ENCODE measurements at places on chromosomes 12 and 14.

- peak; percentile 15 for DNase-seq
These were observed 565 bp upstream of the KLHL42 start for GRCh38 chr12:27779416-27779919.

DNA sequence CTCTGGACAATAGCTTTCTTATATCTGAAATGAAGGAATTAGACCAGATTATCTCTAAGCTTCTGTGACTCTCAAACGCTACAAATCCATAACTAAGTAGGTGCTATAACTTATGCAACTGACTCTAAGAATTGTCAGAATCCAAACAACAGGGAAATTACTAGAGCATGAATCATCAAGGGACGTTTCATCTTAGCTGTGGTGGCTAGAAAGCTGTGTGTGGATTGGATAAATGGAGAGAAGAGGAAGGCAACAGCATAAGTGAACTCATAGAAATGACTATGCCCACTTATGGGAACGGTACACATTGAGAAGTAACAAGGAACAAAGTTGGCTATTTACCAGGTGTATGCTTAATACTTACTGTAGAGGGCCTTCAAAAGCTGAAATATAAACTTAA lies 96.0 kb upstream of the NEDD1 start:
- DNase-seq: no peak

DNA sequence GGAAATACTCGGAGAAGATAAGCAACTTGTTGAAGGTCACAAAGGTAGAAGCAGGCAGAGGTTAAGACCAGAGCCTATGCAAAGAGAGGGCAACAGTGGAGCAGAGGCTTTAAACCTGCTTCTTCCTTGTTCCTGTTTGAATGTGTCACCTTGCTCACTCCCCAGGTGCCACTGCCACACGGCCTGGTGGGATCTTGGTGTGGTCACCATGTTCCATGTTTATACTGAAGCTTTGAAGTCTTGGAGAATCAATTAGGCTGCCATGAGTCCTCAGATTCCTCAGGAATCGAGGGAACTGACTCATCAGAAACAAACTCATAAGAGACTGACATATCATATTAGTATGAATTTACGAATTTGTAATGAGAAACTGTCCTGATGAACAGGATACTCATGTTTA lies 46.8 kb downstream of the IQSEC3 start:
- no peak for DNase-seq

GRCh38 chr12:15982071-15982470 lies 70.9 kb downstream of the DERA start:
- no peak for DNase-seq

GRCh38 chr12:45561488-45561887 lies 168.0 kb upstream of the ARID2 start:
- DNase-seq: no peak

DNA sequence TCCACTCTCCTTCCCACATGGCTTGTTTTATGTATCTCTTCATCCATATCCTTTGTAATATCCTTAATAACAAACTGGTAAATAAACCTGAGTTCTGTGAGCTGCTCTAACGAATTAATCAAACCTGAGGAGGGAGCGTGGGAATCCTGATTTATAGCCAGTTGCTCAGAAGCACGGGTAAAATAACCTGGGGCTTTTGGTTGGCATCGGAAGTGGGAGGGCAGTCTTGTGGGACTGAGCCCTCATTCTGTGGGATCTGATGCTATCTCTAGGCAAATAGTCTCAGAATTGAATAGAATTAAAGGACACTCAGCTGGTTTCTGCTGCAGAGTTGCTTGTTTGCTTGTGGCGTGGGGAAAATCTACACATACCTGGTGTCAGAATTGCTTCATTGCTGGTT lies 17.5 kb upstream of the LDHB start:
- DNase-seq: no peak

GRCh38 chr14:55333711-55334485 lies 62.7 kb downstream of the FBXO34 start:
- DNase-seq: no peak

DNA sequence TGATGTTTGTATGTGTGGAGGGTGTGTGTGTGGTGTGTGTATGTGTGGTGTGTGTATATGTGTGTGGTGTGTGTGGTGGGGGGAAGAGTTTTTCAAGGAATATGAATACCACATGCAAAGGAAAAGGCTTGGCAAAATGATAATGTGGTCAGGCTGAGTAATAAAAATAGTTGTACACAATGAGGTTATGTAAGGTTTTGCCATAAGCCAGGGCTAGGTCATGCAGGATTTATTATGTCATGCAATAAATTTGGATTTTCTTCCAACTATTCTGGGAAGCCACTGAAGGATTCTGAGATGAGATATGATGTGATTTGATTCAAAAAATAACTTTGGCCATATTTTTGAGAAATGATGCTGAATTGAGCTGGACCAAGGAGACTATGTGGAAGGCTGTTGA lies 1191.6 kb upstream of the SEL1L start:
- DNase-seq: no peak

DNA sequence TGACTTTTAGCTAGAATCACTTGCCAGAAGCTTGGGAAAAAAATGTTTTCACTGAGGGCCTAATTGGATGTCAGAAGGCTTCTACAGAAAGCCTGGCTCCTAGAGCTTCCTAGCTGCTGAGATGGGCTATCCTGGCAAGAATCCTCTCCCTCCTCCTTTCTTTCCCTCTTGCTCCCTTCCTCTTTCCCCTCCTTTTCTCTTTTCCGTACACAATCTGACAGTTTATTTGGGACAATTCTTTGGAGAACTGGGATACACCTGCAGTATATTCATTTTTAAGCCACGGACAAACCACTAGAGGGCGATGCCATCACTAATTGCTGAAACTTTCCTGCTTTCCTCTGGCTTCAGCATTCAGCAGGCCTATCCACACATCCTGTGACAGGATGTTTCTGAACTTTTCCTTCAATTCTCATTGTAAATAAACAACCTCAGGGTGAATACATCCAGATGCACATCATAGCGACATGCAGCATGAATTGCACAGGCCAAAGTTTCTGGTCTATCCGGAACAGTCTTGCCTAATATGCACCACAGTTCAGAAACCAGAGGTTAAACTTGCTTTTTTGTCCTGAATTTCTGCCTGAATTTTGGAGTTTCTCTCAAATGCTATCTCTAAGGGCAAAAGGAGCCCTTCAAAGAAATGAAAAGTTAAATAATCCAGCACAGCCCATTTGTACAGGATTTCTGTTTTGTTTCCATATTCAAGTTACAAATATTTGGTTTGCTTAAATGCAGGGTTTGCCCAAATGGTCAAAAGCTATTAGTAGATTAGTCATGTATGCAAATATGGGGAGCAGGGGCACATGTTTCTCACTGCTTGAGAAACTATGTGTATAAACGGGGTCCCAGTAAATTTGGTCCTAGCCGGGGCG lies 142.8 kb downstream of the PAWR start:
- DNase-seq: no peak

DNA sequence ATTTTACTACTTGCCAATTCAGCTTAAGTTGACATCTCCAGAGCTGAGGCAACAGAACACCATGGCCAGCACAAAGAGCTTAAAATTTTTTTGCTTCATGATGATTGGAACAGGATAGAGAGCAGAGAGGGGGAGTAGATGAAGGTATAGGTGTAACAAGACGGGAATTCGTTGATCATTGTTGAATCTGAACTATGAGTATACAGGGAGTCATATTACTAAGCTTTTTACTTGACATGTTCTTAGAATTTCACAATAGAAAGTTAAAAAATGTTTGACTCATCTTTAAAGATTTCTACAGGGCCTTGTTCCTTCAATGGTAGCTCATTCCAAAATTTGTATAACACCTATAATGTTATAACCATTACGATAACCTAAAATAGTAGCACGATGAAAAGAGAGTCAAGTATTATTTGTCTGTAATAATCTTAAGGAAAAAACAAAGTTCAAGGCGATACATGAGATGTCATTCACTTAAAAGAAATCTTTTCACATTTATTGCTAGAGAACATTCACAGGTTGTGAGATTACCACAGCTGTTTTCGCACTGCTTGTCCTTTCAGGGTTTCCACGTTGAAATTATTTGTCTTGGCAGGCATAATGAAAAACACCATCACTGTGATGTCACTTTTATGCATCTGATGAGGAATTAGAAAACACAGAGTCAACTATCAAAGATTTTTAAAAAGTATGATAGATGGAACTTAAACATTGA lies 33.9 kb downstream of the SPX start:
- DNase-seq: no peak

- DNase-seq: no peak
These were observed 165.1 kb downstream of the SLC38A4 start for GRCh38 chr12:46660719-46661109.

GRCh38 chr14:70283156-70283555 lies 76.3 kb downstream of the COX16 start:
- no peak for DNase-seq

DNA sequence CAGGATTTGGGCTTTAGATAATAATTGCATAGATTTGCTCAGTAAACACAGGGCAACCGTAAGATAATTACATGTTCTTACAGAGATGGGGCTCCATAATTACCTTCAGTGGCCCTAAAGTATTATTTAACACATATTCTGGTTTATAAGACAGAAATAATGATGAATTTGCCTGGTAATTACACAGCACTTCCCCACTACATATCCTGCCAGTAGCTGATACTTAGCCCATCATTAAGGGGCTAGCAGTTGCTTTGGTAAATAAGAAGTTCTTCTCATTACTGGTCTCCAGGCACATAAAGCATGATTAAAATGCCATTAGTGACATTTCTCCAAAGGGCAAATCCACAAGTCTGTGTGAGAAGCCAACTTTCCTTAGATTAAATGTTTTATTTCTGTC lies 158.7 kb downstream of the NUAK1 start:
- DNase-seq: no peak

- DNase-seq: no peak
These were observed 451.8 kb upstream of the TBX3 start for GRCh38 chr12:115135800-115136211.

- no peak for DNase-seq
These were observed 50.1 kb downstream of the ANAPC7 start for GRCh38 chr12:110353211-110353965.

GRCh38 chr12:62436164-62436503 lies 30.5 kb upstream of the MON2 start:
- DNase-seq: no peak

- DNase-seq: no peak
These were observed 21.2 kb downstream of the MTHFD1 start for GRCh38 chr14:64409126-64409920.
